Activated B cell treated with CpG ODN at 0.5 μM for 24 hours (primary cell): ENCODE measurements at places on chromosomes 2 and 18.
A peak's percentile ranks its signal among the peaks of the same experiment; 100 is the strongest.

DNA sequence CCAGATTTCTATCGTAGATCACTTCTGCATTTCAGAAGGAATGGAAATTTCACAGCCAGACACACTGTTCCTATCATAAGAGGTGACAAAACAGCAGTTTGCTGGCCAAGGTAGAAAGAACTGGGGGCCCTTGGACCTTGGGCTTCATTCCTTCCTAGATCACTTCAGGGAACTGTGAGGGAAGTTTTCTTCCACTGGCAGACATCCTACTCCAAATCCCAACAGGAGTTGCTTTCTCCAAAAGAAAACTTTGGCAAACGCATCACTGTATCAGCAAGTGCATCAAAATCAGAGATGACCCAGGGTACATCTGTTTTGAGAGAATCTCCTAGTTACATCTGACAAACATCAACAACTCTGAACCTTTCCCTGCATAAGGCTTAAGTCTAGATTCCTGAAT, 348.4 kb upstream of the KLHL29 start:
- no peak overlapping the region for H3K27ac ChIP-seq
- H3K36me3 ChIP-seq = no peaks in the 10 kb centered on the region
- no peaks in the 10 kb centered on the region for H3K27me3 ChIP-seq
- H3K4me3 ChIP-seq = no peak overlapping the region
- DNase-seq = no peak

GRCh38 chr18:66638856-66639629, 35.2 kb upstream of the CDH19 start:
- H3K27me3 ChIP-seq = no peaks in the 10 kb centered on the region
- H3K4me3 ChIP-seq = no peak overlapping the region
- DNase-seq = no peak
- H3K27ac ChIP-seq = no peak overlapping the region
- no peaks in the 10 kb centered on the region for H3K36me3 ChIP-seq

GRCh38 chr18:52451851-52452250, 111.9 kb downstream of the DCC start:
- H3K27me3 ChIP-seq = no peaks in the 10 kb centered on the region
- H3K4me3 ChIP-seq = no peak overlapping the region
- DNase-seq = no peak
- H3K4me1 ChIP-seq = no peaks in the 10 kb centered on the region
- H3K36me3 ChIP-seq = no peaks in the 10 kb centered on the region
- no peak overlapping the region for H3K27ac ChIP-seq

- H3K27me3 ChIP-seq = peaks cover 14% of the 10 kb centered on the region
- H3K36me3 ChIP-seq = no peaks in the 10 kb centered on the region
- no peak for DNase-seq
- no peak overlapping the region for H3K27ac ChIP-seq
- peaks cover 1% of the 10 kb centered on the region for H3K4me1 ChIP-seq
These were observed 5.7 kb upstream of the OTOS start for GRCh38 chr2:240146141-240146561.

GRCh38 chr2:168534926-168535325, 78.9 kb downstream of the CERS6 start:
- no peak overlapping the region for H3K4me3 ChIP-seq
- H3K27me3 ChIP-seq = no peaks in the 10 kb centered on the region
- no peak overlapping the region for H3K27ac ChIP-seq
- peaks cover 46% of the 10 kb centered on the region for H3K4me1 ChIP-seq
- H3K36me3 ChIP-seq = peaks cover 6% of the 10 kb centered on the region
- no peak for DNase-seq

DNA sequence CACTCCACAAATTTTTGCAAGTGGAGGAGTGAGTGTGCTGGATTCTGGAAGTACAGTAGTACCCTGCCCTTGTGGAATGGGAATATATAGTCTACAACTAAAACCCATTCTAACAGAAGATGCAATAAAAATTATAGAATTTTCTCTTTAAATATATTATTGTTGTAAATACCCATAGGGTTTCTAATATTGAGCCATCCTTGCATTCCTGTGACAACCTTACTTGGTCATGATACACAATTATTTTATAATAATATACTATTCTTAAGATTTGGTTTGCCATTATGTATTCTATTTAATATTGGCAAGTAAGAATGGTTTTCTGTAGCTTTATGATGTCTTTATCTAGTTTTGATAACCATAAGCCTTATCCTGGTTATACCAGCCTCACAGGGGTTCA, 52.2 kb downstream of the EML6 start:
- DNase-seq = no peak
- H3K4me1 ChIP-seq = no peaks in the 10 kb centered on the region
- H3K4me3 ChIP-seq = no peak overlapping the region
- H3K27me3 ChIP-seq = no peaks in the 10 kb centered on the region
- H3K27ac ChIP-seq = no peak overlapping the region
- H3K36me3 ChIP-seq = no peaks in the 10 kb centered on the region

DNA sequence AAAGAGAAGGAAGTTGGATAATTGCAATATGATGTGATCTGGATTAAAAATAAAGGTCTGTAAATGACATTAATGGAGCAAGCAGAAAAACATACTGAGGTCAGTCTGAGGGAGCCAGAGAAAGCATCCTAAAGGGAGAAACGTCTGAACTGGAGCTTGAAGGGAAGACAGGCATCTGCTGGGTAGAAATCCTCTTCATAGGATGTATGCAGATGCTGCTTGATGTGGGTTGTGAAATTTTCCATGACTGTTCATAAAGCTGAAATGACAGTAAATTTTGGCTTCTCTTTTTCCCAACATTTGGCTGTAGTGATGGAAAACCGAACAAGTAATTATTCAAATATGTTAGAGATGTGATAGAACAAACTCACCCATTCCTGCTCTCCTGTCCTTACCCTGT, 287.6 kb downstream of the CAMKMT start:
- DNase-seq = no peak
- no peaks in the 10 kb centered on the region for H3K4me1 ChIP-seq
- H3K27ac ChIP-seq = no peak overlapping the region
- no peak overlapping the region for H3K4me3 ChIP-seq

DNA sequence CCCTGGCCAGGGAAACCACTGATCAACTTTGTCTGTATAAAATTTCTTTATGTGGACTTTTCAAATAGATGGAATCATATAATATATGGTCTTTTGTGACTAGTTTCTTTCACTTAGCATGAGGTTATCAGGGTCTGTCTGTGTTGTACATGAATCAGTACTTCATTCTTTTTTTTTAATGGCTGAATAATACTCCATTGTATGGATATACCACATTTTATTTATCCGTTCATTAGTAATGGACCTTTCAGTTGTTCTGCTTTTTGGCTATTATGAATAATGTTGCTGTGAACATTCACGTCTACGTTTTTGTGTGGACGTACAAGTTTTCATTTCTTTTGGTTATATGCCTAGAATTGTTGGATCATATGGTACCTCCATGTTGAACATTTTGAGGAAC, 69.1 kb upstream of the GAREM2 start:
- no peak overlapping the region for H3K4me3 ChIP-seq
- H3K36me3 ChIP-seq = peaks cover 63% of the 10 kb centered on the region
- no peak overlapping the region for H3K27ac ChIP-seq
- H3K27me3 ChIP-seq = no peaks in the 10 kb centered on the region
- no peak for DNase-seq
- H3K4me1 ChIP-seq = peaks cover 14% of the 10 kb centered on the region

GRCh38 chr2:105336786-105337121, 586 bp upstream of the C2orf49 start:
- no peaks in the 10 kb centered on the region for H3K27me3 ChIP-seq
- H3K36me3 ChIP-seq = peaks cover 49% of the 10 kb centered on the region
- no peak for DNase-seq

DNA sequence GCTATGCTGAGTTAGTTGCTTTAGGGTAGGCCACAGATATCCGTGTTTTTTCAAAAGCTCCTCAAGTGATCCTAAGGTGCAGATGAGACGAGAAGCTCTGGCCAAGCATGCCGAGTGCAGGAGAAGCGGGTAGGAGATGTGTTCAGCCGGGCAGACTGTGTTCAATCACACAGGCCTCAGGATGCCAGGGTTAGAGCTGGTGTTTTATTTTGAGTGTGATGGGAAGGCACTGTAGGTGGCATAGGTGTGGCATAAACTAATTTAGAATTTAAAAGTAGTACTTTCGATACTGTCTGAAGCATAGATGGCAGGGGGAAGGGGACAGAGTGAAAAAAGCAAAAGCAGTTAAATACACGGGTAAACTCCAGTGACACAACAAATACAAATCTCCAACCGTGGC, 30.9 kb downstream of the DPP4 start:
- no peak for DNase-seq
- H3K27ac ChIP-seq = no peak overlapping the region
- no peaks in the 10 kb centered on the region for H3K36me3 ChIP-seq
- H3K4me1 ChIP-seq = no peaks in the 10 kb centered on the region

- H3K4me3 ChIP-seq = no peak overlapping the region
- H3K4me1 ChIP-seq = peaks cover 9% of the 10 kb centered on the region
- peaks cover 8% of the 10 kb centered on the region for H3K27me3 ChIP-seq
- no peak for DNase-seq
These were observed 14.9 kb downstream of the ICOS start for GRCh38 chr2:203951366-203951902.

DNA sequence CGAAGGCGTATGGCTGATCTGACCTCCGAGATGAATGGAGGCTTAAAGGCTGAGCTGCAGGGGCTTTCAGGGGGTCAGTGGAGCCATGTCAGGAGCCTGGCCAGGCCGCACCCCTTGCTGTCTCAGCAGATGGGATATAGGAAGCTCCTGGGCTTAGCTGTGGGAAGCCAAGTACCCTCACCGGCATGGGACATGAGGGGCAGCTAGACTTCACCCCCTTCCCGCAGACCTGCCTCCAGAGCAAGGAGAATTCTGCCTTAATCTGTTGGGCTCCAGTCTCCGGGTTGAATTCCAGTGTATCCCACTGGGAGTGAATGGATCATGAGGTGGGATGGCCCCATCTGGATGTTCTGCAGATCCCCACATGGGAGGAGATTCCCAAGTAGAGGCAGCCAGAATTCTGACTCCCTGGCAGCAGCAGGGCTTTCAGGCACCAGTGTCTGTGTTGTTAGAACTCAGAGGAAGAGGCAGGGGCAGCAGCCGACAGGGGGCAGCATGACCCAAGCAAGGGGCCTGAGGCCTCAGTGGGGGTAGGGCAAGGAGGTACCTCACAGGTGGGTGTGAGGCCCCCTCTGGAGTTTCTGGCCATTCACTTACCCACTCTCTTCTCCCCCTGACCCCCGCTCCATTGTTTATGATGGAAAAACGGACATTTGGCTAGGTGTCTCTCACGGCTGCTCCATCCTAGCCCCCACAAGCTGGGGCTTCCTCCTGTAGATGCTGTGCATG, 19.1 kb downstream of the CAPG start:
- peak overlapping the region; percentile 81 for H3K27ac ChIP-seq
- H3K27me3 ChIP-seq = no peaks in the 10 kb centered on the region
- DNase-seq = peak; percentile 69
- H3K36me3 ChIP-seq = peaks cover 68% of the 10 kb centered on the region
- peaks cover 30% of the 10 kb centered on the region for H3K4me1 ChIP-seq
- H3K4me3 ChIP-seq = no peak overlapping the region

- H3K27me3 ChIP-seq = no peaks in the 10 kb centered on the region
- H3K27ac ChIP-seq = no peak overlapping the region
- H3K36me3 ChIP-seq = no peaks in the 10 kb centered on the region
- DNase-seq = no peak
- no peak overlapping the region for H3K4me3 ChIP-seq
- H3K4me1 ChIP-seq = peaks cover 17% of the 10 kb centered on the region
These were observed 300.9 kb upstream of the FBXO11 start for GRCh38 chr2:48207201-48207641.

DNA sequence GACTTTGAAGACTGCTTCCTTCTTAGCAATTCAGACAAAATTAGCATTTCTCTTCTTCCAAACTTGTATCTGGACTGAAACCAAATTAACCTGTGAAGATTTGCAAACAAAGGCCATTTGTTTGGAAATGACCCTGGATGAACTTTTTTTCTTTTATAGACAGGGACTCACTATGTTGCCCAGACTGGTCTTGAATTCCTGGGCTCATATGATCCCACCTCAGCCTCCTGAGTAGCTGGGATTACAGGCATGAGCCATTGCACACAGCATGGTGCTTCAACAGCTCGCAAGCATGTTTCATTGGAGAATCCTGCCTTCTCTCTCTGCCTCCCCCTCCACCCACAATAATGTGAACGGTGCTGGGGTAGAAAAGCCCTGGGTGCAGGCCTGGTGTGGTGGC, 170.2 kb downstream of the ARL4C start:
- no peak overlapping the region for H3K27ac ChIP-seq
- H3K36me3 ChIP-seq = no peaks in the 10 kb centered on the region
- no peak overlapping the region for H3K4me3 ChIP-seq
- H3K4me1 ChIP-seq = peaks cover 8% of the 10 kb centered on the region
- peaks cover 4% of the 10 kb centered on the region for H3K27me3 ChIP-seq
- no peak for DNase-seq

GRCh38 chr2:113021312-113021711, 16.1 kb downstream of the IL36A start:
- DNase-seq = no peak
- H3K27me3 ChIP-seq = peaks cover 45% of the 10 kb centered on the region
- no peak overlapping the region for H3K4me3 ChIP-seq
- H3K36me3 ChIP-seq = no peaks in the 10 kb centered on the region
- peaks cover 4% of the 10 kb centered on the region for H3K4me1 ChIP-seq
- H3K27ac ChIP-seq = no peak overlapping the region

GRCh38 chr2:185202945-185203528, 535.6 kb upstream of the FSIP2 start:
- no peak overlapping the region for H3K27ac ChIP-seq
- H3K36me3 ChIP-seq = no peaks in the 10 kb centered on the region
- H3K4me3 ChIP-seq = no peak overlapping the region
- DNase-seq = no peak
- H3K4me1 ChIP-seq = no peaks in the 10 kb centered on the region

DNA sequence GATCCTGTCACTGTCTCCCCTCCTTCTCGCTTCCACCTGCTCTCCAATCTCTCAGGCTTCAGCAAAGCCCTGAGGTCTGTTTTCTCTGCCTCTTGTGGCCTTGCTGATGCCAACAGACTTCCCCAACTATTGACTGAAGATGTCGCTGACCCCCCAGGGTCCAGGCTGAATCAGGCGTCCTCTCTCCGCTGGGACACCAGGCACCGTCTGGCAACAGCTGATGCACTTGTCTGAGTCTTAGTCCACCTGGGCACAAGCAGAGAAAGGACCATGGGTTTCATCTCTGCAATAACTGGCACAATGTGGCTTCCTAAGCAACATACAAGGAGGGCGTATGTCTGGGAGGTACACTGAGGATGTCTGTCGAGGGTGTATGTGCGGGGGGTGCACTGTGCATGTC, 248.7 kb upstream of the MYT1L start:
- H3K27me3 ChIP-seq = no peaks in the 10 kb centered on the region
- H3K4me3 ChIP-seq = no peak overlapping the region
- H3K4me1 ChIP-seq = no peaks in the 10 kb centered on the region
- no peaks in the 10 kb centered on the region for H3K36me3 ChIP-seq
- no peak for DNase-seq

DNA sequence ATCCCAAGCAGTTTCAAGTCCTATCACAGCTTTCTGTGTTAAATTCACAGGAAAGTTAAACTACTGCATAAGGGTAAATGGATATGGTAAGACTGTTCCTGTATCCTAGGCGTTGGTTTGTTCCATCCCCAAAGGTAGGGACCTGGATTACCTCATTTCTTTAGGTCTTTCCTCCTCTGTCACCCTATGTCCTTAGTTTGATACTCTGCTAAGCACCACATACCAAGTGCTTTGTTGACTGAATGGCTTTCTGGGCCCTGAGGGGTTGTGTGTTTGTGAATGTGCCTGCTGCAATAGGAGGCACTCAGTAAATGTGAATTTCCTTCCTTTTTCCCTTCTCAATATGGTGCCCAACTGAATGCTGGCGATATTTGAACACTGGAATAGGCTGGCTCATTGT, 7.8 kb downstream of the NOSTRIN start:
- no peaks in the 10 kb centered on the region for H3K36me3 ChIP-seq
- H3K27me3 ChIP-seq = no peaks in the 10 kb centered on the region
- H3K4me1 ChIP-seq = no peaks in the 10 kb centered on the region
- no peak for DNase-seq
- no peak overlapping the region for H3K4me3 ChIP-seq
